ENCODE measurements at places on chromosomes 12 and 14. TPM values are rescaled to one million over a fixed set of nuclear protein-coding genes. Genes with fewer than 3 reads are reported as not detected.
A peak's percentile ranks its signal among the peaks of the same experiment; 100 is the strongest.

- no peak for DNase-seq
- no peak overlapping the region for H3K27ac ChIP-seq
- H3K27me3 ChIP-seq: no peaks in the 10 kb centered on the region
- no peaks in the 10 kb centered on the region for H3K36me3 ChIP-seq
- peaks cover 27% of the 10 kb centered on the region for H3K4me1 ChIP-seq
- H3K4me3 ChIP-seq: no peak overlapping the region
These were observed 171.7 kb upstream of the LHX5 start for GRCh38 chr12:113643177-113643974.

DNA sequence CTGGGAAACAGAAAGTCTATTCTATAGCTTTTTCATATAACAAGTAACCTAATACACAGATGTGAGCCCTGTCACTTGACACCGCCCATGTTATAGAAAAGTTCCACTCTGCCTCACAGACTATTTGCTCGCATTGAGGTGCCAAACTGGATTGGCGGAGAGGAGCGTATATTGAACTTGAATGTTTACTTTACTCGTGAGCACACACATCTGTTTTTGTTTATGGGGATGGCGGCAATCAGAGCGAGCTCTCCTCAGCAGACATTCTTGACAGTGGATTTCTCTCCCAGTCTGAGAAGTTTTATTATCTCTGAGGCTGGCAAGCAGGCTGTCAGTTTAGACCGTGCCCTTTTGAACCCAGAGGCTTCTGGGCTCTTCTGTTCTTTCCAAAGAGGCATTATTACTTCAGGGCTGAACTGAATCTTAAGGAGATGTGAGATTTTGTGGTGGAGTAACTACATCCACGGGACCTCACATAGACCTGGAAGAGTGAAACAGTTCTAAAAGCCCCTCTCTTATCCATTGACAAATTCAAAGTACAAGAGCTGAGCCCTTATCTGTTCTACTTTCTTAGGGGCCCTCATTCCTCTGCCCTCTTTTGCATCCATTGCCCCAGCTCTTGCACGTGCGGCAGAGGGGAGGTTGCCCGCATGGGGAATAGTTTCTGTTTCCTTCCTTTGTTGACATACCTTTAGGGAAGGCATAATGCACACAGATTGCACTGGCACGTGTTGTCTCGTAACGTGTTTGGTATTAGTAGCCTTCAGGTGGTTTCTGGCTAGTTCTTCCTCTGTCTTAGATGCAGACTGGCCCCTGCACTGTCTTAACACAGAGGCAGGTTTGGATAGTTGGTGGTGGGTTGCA lies 68.2 kb downstream of the DRAM1 start:
- H3K4me3 ChIP-seq: no peak overlapping the region
- H3K27ac ChIP-seq: no peak overlapping the region
- H3K36me3 ChIP-seq: no peaks in the 10 kb centered on the region
- no peak for DNase-seq

DNA sequence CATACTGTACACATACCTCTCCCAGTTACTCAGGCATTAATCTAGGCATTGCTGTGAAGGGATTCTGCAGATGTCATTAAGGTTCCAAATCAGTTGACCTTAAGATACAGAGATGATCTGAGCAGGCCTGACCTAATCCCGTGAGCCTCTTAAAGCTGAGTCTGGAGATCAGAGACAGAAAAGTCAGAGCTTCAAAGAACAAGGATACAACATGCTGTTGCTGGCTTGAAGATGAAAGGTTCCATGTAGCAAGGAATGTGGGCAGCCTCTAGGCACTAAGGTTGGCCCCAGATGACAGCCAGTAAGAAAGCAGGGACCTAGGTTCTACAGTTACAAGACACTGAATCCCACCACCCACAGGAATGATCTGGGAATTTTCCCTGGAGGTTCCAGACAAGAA lies 81.1 kb downstream of the MAP1LC3B2 start:
- H3K36me3 ChIP-seq: no peaks in the 10 kb centered on the region
- no peak for DNase-seq
- no peaks in the 10 kb centered on the region for H3K4me1 ChIP-seq
- no peak overlapping the region for H3K4me3 ChIP-seq
- peaks cover 2% of the 10 kb centered on the region for H3K27me3 ChIP-seq

- peak within 1 kb of the TSS; percentile 82 for H3K27ac ChIP-seq
- no peaks in the 10 kb centered on the region for H3K27me3 ChIP-seq
- H3K36me3 ChIP-seq: peaks cover 10% of the 10 kb centered on the region
- H3K4me3 ChIP-seq: peak within 1 kb of the TSS; percentile 83
These were observed at the start of gene BRI3BP for GRCh38 chr12:124993626-124994436. BRI3BP (plus strand) TSS chr12:124993645; CDS start chr12:124993791, 146 bp downstream.

DNA sequence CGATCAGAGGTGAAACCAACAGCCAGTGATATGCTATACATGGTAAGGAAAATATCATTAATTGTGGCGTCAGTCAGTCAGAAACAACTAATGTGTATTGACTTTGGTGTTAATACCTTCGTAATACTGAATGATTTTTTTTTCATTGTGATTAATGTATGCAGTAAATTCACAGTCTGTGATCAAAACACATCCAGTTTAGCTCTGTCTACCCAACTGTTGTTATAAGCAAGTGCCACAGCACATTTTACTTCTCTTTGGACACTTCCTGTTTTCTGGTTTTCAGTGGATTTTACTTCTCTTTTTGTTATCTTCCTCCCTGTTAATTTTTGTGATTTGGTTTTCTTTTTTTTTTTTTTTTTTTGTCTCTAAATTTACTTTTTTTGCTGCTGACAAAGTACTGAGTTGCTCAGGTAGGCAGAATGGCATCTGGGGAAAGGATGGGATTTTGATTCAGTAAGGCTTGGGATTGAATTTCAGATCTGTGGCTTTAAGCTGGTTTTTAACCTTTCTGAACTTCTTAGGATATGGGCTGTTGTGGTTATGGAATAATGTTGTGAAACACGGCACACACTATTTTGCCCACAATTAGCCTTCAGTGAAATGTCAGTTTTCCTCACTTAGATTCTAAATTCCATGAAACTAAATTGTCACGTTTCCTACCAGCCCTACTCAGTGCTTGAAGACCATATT lies 604 bp downstream of the GLIPR1 start:
- no peaks in the 10 kb centered on the region for H3K36me3 ChIP-seq
- DNase-seq: no peak
- H3K27me3 ChIP-seq: no peaks in the 10 kb centered on the region

DNA sequence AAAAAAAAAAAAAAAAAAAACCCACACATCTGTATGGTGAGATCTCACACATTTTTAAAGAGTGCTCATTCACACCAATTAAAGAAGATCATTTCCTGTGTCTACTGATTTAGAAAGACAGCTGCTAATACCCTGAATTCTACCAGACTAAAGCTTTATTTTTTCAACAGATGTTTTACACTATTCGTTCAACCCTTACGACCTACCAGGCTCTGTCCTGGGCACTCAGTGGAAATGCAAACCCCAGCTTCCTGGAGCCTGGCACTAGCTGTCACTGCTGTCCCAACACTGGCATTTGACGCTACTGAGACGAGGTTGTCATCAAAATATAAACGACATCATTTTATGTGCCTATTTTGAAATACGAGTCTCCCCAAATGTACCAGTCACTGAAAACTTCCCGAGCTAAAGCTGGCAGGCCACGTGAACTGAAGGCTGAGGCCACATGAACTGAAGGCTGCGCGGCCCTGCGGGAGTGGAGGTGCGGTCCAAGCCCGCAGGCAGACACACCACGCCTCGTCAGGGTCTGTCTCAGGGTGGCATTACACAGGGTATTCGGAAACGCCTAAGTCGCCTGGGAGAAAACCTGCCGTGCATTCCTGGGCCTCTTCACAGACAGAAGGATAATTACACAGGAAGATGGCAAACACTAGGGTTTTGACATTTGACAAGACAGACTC lies 27.2 kb downstream of the SLC15A4 start:
- no peak for DNase-seq
- H3K4me3 ChIP-seq: no peak overlapping the region
- no peaks in the 10 kb centered on the region for H3K27me3 ChIP-seq

DNA sequence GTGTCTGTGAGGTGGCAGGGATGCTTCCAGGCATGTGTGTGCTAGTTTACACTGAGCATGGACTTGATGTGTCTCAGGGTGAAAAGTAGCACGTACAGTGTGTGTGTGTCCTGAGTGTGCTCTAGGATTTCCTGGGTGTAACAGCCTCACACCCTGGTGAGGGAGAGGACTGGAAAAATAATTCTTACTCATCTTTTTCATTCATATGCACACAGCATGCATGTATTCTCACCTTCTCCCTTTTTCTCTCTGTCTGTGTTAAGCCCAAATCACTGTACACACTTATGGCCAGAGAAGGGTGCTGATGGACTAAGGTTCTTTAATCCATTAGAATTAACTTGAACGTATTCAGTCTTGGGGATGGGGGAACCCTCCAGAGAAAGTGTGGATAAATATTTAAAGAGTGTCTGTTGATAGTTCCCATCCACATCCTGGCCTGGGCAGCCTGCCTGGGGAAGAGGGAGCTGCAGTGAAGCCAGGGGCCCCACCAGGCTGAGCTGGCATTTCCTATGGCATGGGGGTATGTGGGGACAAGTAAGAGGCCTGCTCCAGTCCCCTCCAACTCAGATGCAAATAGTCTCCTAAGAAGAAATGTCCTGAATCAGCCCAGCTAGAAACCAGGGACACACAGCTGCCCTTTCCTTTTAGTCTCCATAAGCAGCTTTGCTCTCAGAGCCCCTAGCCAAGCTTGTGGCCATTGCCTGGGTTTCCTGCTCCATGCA lies 1.1 kb upstream of the HOXC8 start:
- peaks cover 22% of the 10 kb centered on the region for H3K4me1 ChIP-seq
- H3K27me3 ChIP-seq: no peaks in the 10 kb centered on the region
- no peak overlapping the region for H3K4me3 ChIP-seq
- no peak overlapping the region for H3K27ac ChIP-seq
- H3K36me3 ChIP-seq: no peaks in the 10 kb centered on the region
- DNase-seq: no peak

DNA sequence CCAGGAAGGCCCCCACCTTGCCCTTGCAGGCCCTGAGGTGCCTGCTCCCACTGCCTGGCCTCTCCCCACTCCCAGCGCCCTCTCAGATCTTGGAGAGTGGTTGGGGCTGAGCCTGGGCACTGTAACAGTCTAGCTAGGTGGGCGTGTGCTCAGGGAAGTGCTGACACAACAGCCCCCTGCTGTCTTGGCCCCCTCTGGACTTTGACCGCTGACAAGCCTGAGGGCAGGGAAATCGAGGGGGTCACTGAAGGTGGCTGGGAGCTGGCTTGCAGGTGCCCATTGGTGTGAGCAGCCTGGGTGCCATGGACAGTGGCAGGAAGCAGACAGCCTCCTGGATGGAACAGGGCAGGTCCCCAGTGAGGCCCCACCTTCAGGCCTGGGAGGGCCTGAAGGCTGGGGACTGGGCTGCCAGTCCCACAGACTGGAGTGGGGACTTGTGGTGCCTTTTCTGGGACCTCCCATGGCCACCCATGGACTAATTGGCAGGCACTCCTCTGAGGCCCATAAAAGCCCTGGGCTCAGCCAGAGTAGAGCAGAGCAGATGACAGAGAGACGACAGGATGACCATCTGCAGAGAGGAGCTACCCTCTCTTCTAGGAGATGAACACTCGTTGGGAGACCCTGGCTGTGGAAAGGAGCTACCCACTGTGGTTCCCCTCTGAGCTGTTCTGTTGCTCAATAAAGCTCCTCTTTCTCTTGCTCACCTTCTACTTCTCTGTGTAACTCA lies 158.6 kb upstream of the SLC38A2 start:
- H3K36me3 ChIP-seq: no peaks in the 10 kb centered on the region
- no peaks in the 10 kb centered on the region for H3K27me3 ChIP-seq
- peaks cover 15% of the 10 kb centered on the region for H3K4me1 ChIP-seq
- DNase-seq: no peak
- no peak overlapping the region for H3K27ac ChIP-seq

GRCh38 chr14:66920196-66920595 lies 269.0 kb upstream of the GARIN2 start:
- H3K4me3 ChIP-seq: no peak overlapping the region
- H3K27ac ChIP-seq: no peak overlapping the region
- no peaks in the 10 kb centered on the region for H3K27me3 ChIP-seq
- no peak for DNase-seq

DNA sequence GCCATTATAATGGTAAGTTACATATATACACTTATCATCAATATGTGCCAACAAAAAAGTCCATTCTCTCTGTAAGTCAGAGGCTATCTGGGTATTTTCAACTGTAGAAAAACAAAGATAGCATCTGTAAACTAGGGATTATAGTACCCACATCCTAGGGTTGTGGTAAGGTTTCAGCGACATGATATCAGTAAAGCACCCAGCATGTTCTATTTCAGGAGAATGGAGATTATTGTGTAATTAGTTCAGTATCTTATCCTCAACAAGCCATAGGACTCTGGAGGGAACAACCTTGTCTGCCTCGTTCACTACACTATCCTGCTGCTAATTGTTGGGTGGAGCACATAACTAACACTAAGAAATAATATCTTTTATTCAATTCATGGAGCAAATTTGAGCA lies 19.7 kb upstream of the CKAP4 start:
- no peak overlapping the region for H3K4me3 ChIP-seq
- H3K36me3 ChIP-seq: no peaks in the 10 kb centered on the region
- DNase-seq: no peak
- H3K27me3 ChIP-seq: peaks cover 4% of the 10 kb centered on the region
- H3K27ac ChIP-seq: no peak overlapping the region
- H3K4me1 ChIP-seq: no peaks in the 10 kb centered on the region

DNA sequence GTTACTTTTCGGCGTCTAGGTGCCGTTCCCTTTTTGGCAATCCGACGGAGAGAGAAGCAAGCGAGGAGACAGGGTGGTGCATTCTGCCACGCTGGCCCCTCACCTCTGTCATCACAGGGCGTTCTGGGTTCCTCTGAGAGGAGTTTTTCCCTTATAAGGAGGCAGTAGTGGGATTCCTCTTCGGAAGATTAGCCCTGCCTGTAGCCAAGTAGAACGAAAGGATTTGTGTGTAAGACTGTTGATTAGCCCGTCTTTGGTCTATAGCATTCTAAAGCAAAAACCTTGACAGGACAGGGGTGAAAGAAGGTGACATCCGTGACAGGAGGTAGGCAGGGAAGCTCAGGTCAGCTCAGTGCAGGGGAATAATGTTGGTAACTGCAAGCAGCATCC lies 9.1 kb upstream of the NEMF start:
- peak overlapping the region; percentile 58 for H3K4me3 ChIP-seq
- peak overlapping the region; percentile 98 for H3K27ac ChIP-seq
- peak; percentile 63 for DNase-seq
- H3K4me1 ChIP-seq: peaks cover 29% of the 10 kb centered on the region
- H3K36me3 ChIP-seq: no peaks in the 10 kb centered on the region

DNA sequence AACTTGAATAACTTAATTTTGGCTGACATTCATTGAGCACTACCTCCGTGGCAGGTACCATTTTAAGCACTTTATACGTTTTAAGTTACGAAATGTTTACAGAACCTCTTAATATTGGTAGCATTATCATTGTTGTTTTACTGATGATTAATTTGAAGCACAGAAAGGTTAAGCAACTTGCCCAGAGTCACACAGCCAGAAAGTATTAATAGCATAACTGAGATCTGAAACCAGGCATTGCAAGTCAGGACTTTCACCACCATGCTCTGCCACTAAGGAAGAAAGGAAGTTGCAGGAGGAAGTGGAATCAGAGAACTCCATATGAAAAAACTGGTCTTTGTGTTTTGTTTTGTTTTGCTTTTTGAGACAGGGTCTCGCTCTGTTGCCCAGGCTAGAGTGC lies 28.2 kb upstream of the BCAT1 start:
- H3K27ac ChIP-seq: no peak overlapping the region
- H3K4me3 ChIP-seq: no peak overlapping the region
- H3K4me1 ChIP-seq: no peaks in the 10 kb centered on the region
- H3K27me3 ChIP-seq: no peaks in the 10 kb centered on the region
- H3K36me3 ChIP-seq: no peaks in the 10 kb centered on the region

CEBPE gene
- 0.13 TPM for total RNA-seq

KITLG gene
- 0.09 TPM for total RNA-seq

TTC9 gene
- 0.02 TPM for total RNA-seq

YARS2 gene
- total RNA-seq: 25.1 TPM

GUCY2C gene
- not detected for total RNA-seq

CD27 gene
- total RNA-seq: 0.24 TPM

ERP27 gene
- total RNA-seq: 0.13 TPM

NRXN3 gene
- total RNA-seq: not detected

All from K562 (cell line).